T-helper 22 cell (primary cell): ENCODE measurements at places on chromosomes 11 and 22.

- DNase-seq = no peak
Measured at GRCh38 chr11:1194977-1195681, 27.7 kb upstream of the MUC5B start.

DNA sequence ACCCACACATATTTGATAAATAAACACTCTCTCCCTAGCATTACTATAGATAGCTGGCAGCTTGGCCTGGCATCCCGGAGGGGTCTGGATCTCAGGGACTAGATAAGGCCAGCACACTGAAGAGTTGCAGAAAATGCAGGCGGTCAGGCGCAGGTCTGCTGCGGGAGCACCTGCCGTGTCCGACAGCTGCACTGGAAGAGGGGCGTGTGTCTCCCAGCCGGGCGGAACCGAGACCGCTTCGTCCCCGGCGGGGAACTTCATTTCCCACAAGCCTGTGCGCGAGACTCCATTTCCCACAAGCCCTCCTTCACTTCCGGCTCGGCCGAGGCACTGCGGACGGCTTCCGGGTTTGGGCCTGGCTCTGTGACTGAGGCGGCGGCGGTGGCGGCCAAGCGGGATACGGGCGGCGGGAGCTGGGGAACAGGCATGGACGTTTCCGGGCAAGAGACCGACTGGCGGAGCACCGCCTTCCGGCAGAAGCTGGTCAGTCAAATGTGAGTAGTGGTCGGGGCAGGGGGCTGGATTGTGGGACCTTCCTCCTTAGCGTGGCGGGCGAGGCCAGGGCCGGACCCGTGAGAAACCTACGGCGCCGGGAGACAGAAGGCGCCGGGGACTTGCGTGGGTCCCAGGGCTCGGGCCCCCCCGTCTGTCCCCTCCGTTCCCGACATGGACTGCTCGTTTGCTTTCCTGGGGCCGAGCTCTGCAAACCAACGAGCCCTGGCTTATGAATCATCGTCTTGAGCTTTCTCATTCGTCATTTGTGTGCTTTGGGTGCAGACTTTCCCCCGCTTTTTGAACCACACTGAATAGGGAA lies at the start of gene MED15:
Gene MED15 (plus strand): TSS at position 358 of the 814 bp plus-strand sequence. CDS start 69 bp downstream, at position 427.
- DNase-seq = peak; percentile 79

DNA sequence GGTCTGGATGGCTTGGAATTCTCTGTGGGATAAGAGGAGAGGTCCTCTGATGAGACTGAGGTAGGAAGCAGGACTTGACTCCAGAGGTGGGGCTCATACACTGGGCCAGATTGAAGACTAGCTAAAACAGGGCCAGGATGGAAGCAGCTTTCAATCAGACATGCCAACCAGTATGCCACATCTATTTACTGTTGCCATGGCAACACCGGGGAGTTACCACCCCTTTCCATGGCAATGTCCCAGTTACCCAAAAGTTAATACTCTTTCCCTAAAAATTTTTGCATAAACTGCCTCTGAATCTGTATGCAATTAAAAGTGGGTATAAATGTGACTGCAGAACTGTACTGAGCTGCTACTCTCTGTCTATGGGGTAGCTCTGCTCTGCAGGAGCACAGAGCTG lies 247.5 kb upstream of the ZBED5 start:
- DNase-seq = no peak

- DNase-seq = no peak
Measured at GRCh38 chr11:64359712-64360445, 917 bp downstream of the RPS6KA4 start.

DNA sequence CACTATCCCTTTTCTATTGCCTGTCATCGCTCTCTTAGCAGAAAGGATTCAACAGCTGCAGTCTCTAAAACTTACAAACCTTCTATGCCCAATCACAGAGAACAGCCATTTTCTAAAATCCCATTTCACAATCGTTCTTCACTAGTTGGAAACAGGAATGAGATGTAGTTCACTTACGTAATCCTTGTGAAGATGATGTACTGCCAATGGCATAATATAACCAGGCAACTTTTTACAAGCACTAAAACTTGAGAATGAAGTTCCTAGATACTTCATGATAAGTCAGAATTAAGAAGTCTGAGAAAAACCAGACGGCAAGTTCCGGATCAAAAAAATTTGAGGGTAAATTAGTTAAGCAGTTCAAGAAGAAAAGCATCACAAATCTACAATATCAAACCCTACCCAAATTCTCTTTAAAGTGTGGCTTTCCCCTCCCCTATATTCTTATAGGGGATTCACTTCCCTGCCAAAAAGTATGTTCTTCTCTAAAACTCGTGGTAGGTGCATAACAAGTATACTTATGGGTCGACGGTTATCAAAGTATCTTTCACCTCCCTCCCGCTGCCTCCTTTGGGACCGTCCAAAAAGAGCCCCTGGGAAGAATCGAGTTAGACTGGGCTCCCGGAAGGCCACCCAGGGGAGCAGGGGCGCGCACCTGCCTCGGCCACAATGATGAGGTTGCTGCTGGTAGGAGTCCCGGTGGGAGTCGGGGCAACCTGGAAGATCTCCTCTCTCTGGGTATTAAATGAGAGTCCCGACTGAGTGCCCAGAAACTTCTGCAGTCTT lies 666 bp downstream of the MSANTD4 start:
- DNase-seq = no peak

- DNase-seq = peak; percentile 18
Measured at GRCh38 chr11:6667733-6668374, 12.2 kb upstream of the DCHS1 start.

- no peak for DNase-seq
Measured at GRCh38 chr11:96001037-96001436, 77.1 kb upstream of the MTMR2 start.

DNA sequence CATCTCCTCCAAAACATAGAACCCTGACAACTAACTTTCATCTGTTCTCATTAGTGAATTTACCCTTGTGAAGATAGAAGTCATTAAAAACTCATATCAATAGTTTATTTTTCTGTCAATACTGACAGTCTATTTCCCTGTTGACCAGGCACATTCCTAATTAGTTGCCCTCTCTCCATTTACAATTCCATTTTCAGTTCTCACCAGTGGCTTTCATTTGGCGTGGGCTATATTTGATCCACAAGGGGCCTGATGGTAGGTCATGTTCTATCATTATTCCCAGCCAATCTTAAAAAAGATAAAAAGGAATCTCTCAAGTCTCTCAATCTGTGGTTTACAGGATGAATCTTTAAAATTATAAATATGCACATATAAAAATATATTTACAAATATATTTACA lies 3.9 kb upstream of the AKIP1 start:
- DNase-seq = no peak

- DNase-seq = no peak
Measured at GRCh38 chr11:31974366-31975136, 116.3 kb upstream of the RCN1 start.

GRCh38 chr11:69442807-69443137 lies 38.7 kb upstream of the LINC01488 start:
- DNase-seq = no peak

- no peak for DNase-seq
Measured at GRCh38 chr22:48644108-48644507, 1183.6 kb downstream of the BRD1 start.

DNA sequence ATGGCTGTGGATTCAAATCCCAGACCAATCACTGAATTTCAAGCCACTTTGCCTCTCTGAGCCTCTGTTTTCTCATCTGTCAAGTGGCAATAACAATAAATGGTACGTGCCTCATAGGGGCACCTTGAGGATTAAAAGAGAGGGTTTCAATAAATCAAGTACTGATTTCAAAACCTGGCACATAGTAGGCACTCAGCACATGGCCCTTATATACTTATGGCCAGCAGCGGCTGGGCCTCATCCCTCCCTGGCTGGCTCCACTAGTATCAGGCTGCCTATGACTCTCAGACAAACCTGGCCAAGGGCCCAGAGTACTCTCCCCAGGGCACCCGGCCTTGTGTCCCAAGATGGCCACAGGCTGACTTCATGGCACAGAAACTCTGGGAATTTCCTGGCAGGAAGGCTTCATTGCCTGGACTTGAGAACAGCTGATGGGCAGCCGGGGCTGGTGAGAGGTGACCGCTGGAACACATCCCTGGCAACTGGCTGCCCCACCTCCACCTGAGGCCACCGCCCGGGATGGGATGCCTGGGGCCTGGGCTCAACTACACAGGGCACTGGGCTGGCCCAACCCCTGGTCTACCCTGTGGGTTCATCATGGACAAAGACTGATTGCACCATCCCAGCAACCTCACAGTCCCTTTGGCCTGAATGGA lies 3.4 kb downstream of the FADS3 start:
- DNase-seq = no peak

- DNase-seq = no peak
Measured at GRCh38 chr22:28051787-28052356, 132.8 kb upstream of the PITPNB start.

GRCh38 chr22:36818010-36818642 lies 1.3 kb upstream of the PVALB start:
- no peak for DNase-seq

DNA sequence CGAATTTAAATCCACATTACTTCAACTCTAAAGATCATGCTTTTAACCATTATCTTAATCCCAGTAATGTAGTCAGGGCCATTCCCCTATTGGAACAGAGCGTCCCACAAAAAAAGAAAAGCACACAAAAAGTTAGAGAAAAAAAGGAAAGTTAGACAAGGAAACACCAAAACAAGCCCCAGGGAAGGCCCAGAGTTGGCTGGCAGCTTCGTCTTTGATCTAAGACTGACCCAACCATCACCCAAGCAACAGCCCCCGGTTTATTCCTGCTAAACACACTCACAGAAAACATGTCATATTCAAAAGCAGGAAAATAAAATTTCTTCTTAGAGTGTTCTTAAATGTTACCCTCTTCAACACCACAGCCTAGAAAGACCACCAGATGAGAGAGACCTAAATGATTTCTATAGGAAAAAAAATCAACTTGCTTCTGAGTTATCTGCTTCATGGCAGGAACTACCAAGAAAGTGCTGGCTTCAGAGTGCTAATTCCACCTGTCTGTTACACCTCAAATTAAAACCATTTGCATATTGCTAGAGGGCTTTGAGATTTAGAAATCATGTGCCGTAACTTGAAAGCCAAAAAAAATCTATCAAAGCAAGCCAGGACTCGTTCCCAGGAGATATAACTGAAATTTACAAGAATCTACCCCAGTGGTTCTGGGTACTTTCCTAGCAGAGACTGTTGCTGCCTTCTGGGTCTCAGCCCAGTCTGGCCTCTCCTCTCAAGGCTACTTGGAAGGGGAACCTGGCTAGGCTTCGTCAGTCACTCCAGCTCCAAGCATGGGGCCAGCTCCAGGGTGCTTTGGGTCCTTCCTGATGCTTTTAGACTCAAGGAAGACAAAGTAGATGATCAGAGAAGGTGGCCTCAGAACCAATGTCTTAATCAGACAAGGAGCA lies 31.2 kb downstream of the POU2AF3 start:
- DNase-seq = no peak

- DNase-seq = no peak
Measured at GRCh38 chr11:112797092-112797491, 164.1 kb upstream of the NCAM1 start.

GRCh38 chr11:116931206-116931953 lies 94.0 kb upstream of the APOA1 start:
- peak; percentile 44 for DNase-seq

DNA sequence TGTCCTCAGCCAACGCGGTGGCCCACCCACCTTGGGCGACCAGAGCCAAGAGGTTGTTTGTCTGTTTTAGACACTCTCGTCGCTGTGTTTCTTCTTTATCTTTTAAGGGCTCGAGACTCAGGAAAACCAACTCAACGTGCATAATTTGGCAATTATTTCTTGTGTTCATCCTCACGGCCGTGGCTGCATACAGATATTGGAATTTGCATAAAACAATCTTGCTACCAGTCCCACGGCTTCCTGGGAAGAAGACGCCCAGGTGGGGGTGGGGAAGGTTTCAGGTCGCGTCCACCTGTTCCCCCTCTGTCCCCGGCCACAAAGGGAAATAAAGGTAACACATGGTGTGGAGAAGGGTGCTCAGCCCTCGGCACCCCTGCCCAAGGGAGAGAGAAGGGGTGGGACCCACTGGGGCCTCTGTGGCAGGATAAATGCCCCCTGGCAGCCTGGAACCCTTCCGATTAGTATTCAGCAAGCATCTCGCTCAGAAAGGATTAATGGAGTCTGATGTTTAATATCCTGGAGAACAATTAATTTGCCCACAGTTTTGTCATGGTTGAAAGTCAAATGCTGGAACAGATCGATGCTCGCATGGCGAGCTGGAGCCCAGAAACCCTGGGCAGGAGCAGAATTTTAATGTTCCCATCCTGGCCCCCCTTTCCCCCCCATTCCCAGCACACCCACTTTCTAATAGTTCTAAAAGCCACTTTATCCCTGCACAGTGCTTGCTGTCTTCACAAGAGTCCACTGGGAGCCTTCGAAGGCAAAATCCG lies 359.7 kb downstream of the MN1 start:
- no peak for DNase-seq

DNA sequence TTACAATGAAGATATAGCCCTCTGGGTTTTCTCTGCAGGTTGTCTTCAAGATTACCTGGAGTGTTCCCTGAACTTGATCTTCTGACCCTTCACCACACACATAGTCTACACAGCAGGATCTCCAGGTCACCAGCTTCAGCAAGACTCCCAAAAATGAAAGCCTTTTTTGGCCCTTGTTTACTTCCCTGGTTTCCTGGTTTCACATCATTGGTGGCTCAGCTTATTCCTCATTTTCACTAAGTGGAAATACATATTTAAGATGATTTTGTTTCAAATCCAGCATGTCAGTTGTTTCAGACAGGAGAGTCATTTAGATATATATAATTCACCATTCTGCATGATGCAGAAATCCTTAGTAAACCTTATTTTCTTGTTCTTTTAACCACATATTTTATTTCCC lies 41.6 kb upstream of the MPEG1 start:
- no peak for DNase-seq

DNA sequence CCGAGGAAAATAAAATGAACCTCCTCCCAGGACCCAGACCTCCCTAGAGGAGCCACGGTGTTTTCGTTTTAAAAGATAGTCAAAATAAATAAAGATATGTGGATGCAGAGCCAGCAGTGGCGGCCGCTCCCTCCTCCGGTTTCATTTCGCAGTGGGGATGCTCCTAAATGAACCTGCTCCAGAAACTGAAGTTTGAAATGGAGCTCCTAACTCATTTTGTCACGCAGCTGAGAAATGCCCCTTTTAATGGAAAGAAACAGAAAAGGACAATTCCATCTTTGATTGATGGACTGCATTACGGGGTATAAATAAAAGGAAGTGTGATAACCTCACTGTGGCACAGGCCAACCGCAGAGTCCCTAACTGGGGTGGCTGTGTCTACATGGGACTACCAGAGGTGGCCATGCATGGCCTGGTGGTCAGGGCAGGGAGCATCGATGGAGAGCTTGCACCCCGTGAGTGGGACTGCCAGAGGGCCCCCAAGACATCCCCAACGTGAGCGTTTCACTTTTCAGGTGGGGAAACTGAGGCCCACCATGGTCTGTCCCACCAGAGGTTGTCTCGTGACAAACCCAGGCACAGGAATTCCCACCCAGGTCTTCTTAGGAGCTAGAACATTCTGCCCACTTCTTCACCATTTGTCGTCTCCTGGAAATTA lies 426.6 kb downstream of the BRD1 start:
- DNase-seq = no peak

DNA sequence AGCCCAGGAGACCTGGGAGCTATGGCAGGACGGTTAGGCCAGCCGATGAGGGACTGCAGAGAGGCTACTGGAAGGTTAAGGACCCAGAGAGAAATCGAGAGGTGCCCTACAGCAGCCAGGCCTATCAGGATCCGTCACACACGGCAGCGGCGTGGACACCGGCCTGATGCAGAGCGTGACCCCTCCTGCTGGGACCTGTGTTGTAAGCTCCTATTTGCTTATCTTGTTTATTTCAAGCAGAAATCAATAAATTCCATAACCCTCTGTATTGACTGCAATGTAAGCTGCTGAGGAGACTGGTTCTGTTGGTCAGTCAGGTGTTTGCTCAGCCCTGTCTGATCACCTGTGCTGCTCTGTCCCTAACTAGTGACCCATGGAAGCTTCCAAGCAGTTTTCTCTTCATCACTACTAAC lies 39.9 kb downstream of the PPP2R1B start:
- DNase-seq = no peak
